ENCODE measurements at places on chromosomes 2 and 18.

GRCh38 chr18:79765491-79766245 is 32.1 kb upstream of the KCNG2 start:
- DNase-seq, result no peak

GRCh38 chr2:217394510-217395351 is 534.9 kb upstream of the TNP1 start:
- DNase-seq, result no peak

GRCh38 chr18:34848695-34849094 is 138.6 kb downstream of the DTNA start:
- no peak for DNase-seq

- DNase-seq, result no peak
Measured at GRCh38 chr2:69464575-69464974, 27.3 kb upstream of the NFU1 start.

GRCh38 chr2:179273461-179273962 is 8.9 kb upstream of the SESTD1 start:
- no peak for DNase-seq

DNA sequence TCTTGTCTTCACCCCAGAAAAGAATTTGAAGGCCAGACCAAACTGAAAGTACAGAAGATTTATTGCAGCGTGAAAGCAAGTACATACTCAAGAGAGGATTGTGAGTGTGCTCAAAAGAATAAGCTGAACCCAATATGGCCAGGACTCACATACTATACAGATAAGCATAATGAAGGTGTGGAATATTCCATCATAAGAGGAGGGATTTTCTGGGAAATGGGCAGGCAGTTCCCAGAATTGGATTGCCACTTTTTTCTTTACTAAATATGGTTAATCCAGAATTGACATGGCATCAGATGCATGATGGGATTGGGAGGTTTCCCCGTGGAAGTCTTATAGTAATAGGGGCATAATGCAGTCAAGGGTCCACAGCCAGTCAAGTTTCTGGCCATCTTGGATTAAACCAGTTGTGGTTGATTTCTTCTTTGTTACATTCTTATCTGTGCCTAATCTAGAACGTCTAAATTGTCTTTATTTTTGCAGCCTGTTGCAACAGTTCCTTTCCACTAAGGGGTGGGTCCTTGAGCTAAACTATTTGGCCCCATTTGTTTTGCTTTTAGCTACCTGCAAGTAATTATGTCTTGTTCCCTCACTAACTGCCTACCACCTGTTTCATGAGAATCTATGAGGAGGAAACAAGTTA is 9.0 kb downstream of the SP140L start:
- DNase-seq, result no peak

- DNase-seq, result no peak
Measured at GRCh38 chr2:162211732-162212131, 31.5 kb downstream of the FAP start.

DNA sequence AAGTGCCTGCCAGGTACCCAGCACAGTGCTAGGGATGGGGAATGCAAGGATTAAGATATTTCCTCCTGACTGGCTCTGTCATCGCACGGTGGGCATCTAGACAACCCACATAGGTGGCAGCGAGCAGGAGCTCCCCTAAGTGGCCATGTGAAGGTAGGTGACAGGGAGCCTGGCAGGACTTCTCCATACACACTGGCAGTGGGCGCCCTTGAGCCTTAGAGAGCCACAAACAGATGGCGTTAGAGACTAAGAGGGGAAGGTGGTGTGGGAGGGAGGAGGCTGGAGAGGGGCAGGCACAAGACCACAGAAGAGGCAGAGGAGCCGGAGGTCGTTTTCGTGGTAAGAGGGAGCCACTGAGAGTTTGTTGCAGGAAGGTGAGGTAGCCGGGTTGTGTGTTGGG is 15.2 kb downstream of the PRELID3A start:
- DNase-seq, result no peak

DNA sequence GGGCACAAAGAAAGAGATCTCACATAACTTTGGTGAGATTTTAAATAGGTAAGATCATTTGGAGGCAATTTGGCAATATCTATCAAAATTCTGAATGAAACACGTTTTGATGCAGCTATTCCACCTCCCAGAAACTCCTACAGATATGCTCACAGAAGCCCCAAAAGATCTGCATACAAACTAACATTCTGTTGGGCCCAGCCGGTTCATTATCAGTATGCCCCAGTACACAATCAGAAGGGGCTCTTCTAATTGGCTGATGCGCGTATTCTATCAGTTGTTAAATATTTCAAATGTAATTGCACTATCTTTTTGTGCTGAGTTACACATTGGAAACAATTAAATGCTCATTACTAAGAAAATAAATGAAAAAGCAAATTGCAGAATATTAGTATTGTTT is 7.1 kb upstream of the TGIF1 start:
- DNase-seq, result no peak

DNA sequence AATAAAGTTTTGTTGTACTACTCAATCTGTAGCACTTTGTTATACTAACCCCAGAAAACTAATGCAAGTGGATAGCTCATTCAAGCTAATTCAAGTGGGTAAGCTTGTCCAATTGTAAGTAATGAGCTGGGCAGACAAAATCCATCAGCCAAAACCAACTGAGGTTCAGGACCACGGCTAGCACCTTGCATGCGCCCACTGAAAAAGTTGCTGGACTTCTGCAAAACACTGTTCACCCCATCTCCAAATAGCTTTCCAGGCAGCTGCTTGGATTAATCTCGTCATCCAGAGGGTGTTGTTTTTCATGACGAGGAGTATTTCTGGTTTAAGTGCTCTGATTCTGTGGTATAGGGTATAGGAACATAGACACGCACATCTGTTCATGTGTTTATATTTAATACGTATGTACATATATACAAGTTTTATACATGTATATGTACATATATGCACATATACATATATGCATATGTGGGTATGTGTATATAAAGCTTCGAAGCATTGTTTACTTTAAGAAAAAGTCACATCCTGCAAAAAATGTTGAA is 307.5 kb downstream of the GALR1 start:
- DNase-seq, result no peak

- DNase-seq, result no peak
Measured at GRCh38 chr2:194819367-194819766, 837.7 kb upstream of the SLC39A10 start.

DNA sequence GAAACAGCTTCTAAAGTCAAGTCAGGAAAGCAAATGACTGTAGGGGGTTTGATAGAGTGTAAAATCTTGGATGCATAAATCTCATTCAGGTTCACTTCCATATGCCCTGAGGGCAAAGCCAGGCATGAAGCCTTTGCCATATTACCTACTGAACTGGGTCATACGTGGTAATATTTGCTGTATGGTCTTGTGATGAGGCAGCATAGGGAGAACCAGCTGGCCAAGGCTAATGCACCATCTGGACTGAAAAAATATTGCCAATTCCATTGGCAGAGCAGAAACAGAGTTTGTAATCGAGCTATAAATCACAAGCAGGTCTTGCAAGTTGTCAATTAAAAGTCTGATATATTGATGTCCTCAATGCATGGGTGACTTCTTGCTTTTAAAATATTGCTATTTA is 243.8 kb downstream of the ERBB4 start:
- DNase-seq, result no peak

GRCh38 chr2:9658972-9659371 is 28.2 kb upstream of the YWHAQ start:
- no peak for DNase-seq

DNA sequence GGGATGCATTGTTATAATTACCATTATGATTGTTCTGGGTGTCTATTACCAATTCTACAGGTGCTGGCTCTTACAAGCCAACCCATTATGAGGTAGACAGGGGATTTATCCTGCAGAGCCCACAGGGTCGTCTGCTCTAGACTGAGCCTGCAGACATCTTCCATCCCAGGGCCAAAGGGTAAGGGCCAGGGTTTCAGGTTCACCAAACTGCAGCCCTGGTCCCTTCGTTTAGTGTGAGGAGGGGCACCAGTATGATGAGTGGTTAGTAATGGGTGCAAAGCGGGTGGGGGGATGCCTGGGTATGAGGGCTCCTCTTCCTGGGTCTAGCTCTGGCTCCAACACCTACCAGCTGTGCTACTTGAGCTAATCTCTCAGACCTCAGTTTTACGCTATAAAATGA is 1.2 kb upstream of the ARID5A start:
- no peak for DNase-seq

DNA sequence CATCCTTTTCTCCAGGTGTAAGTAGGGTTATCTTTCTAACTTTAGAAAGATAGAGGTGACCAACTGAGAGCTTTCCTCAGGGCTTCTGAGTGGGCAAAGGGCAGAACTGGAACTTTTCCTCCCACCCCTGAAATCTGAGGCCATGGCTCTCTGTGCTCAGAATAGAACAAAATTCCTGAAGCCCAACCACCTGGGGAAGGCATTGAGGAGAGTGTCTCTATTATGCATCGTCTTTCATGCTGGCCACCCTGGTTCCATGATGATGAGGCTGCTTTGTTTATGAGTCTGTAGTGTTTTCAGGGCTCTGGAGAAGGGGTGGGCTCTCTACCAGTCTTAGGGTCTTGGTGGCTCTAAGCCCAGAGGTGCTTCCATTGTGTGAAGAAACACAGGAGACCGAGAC is 30.7 kb upstream of the IL1R1 start:
- no peak for DNase-seq

- DNase-seq, result no peak
Measured at GRCh38 chr2:137975280-137976271, 11.3 kb downstream of the HNMT start.

GRCh38 chr2:127575941-127576432 is 40.5 kb downstream of the MYO7B start:
- DNase-seq, result no peak

- no peak for DNase-seq
Measured at GRCh38 chr2:211724933-211725332, 813.7 kb downstream of the ERBB4 start.

- DNase-seq, result no peak
Measured at GRCh38 chr2:15348045-15348444, 213.1 kb downstream of the NBAS start.

DNA sequence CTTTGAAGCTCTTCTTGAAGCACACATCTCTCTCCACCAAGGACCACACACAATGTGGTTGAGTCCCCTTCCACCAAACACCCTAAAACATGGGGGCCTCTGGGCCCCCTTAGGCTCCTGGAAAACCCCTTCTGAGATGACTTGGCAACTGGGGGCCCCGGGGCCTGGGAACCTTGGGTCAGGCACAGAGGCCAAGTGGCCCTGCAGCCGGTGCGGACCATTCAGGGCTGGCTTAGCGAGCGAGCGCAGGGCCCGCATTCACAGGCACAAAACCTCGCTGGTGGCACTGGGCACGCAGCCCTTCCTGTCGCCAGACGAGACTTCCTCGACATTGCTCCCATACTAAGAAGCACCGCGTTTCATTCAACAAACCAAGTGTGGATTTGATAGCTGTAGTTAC is 111.2 kb upstream of the ID2 start:
- no peak for DNase-seq

DNA sequence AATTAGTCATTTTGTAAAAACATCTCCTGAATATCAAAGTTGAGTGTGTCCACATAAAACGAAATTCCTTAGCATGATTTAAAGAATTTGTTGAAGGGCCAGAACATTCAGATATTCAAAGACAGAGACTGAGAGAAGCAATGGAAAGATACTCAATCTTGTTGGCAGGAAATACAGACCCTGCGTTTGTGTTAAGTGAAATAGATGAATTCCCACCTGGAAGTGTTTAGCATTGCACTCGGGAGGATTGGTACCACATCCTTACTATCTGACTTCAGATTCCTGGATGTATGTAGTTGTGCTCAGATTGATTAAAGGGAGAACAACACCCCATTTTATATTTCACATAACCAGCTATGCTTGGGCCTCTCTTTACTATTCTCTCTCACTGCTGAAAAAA is 9.7 kb upstream of the ARL5A start:
- no peak for DNase-seq

GRCh38 chr2:236861196-236861875 is 224.4 kb upstream of the COPS8 start:
- no peak for DNase-seq

- no peak for DNase-seq
Measured at GRCh38 chr18:64886995-64887394, 738.1 kb upstream of the LINC00305 start.

GRCh38 chr2:221198309-221198708 is 373.8 kb downstream of the EPHA4 start:
- no peak for DNase-seq

- no peak for DNase-seq
Measured at GRCh38 chr2:134233728-134234136, 20.1 kb upstream of the MGAT5 start.

- peak; percentile 27 for DNase-seq
Measured at GRCh38 chr2:63192169-63192888, 141.7 kb downstream of the OTX1 start.

- no peak for DNase-seq
Measured at GRCh38 chr18:50776383-50776782, 43.4 kb downstream of the MRO start.

DNA sequence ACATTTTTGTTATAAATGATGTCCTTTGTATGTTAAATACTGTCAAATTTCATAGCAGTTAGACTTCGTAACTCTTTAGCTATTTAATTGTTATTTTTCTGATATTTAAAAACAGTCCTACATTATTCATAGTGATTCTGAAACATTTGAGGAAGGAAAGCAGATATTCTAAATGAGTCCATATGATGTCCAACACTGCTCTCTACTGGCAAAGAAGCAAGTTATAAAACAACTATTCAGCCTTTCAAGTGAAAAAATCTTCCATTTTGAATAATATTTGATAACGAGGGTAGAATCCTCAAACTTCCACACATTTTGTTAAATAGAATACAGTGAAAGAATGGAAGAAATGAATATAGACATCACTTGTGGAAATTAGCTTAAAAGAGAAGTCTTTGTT is 220.8 kb downstream of the GULP1 start:
- DNase-seq, result no peak

DNA sequence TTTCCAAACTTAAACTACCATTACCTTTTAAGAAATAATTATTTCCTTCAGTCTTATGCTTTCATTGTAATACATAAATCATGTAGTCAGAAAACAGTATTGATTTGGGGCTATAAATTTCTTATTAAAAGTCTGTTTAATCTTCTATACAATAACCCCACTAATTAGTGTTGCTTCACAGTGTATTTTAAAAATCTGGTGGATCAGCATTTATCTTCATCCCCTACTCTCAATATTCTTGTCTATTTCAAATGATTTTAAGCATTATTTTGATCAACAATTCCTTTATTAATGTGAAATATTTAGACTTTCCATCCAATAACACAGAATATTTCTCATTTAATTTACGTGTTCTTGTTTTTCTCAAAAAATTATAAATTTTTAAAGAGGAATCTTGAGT is 32.5 kb upstream of the SDC1 start:
- DNase-seq, result no peak

GRCh38 chr2:167187978-167188967 is 300.0 kb downstream of the XIRP2 start:
- no peak for DNase-seq
